K562 (cell line): ENCODE measurements at places on chromosomes 5 and 9.

DNA sequence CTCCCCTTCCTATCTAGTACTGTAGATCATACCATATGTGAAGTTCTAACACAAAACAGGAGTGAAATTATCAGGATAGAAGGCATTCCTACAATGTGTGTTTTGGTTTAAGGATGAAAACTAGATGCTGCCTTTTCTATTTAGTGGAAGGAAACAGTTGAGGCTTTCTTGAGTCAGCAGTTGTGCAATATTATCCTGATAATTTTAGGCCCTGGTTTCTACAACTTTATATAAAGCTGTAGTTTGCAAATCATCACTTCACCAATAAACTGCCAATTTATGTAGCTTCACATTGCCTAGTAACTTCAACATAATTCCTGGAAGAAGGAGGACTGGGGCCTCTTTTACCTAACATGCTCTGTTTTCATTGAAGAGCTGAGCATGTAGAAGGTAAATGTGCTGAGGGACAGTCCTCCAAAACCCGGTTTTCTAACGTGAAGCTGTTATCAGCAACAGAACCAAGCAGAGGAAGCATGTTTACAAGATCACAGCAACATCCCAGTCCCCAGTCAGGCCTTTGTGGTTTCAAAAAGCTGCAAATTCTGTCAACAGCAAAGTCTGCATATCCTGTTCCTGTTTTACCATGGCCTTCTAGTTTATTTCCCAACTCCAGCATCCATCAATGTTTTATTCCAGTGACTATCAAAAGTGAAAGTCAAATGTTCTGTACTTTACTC is 513.4 kb upstream of the MEF2C start:
- DNase-seq: peak; percentile 74

GRCh38 chr5:93892481-93892880 is 151.1 kb upstream of the POU5F2 start:
- no peak for DNase-seq

- DNase-seq: peak; percentile 49
These were observed 21.5 kb downstream of the SLC6A7 start for GRCh38 chr5:150211156-150212030.

GRCh38 chr5:163869581-163869980 is 364.2 kb downstream of the MAT2B start:
- DNase-seq: no peak

GRCh38 chr5:135232958-135233357 is 166.1 kb downstream of the MACROH2A1 start:
- no peak for DNase-seq

GRCh38 chr5:178333821-178334481 is 101.3 kb upstream of the PHYKPL start:
- no peak for DNase-seq

DNA sequence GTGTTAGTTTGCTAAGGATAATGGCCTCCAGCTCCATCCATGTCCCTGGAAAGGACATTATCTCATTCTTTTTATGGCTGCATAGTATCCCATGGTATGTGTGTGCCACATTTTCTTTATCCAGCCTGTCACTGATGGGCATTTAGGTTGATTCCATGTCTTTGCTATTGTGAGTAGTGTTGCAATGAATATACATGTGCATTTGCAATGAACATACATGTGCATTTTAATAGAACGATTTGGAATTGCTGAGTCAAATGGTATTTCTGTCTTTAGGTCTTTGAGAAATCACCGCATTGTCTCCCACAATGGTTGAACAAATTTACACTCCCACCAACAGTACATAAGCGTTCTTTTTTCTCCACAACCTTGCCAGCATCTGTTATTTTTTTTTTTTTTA is 37.7 kb downstream of the DRD1 start:
- DNase-seq: no peak

- DNase-seq: no peak
These were observed 186.7 kb downstream of the NTRK2 start for GRCh38 chr9:84856181-84856632.

GRCh38 chr9:93994545-93994944 is 39.4 kb upstream of the BARX1 start:
- no peak for DNase-seq

DNA sequence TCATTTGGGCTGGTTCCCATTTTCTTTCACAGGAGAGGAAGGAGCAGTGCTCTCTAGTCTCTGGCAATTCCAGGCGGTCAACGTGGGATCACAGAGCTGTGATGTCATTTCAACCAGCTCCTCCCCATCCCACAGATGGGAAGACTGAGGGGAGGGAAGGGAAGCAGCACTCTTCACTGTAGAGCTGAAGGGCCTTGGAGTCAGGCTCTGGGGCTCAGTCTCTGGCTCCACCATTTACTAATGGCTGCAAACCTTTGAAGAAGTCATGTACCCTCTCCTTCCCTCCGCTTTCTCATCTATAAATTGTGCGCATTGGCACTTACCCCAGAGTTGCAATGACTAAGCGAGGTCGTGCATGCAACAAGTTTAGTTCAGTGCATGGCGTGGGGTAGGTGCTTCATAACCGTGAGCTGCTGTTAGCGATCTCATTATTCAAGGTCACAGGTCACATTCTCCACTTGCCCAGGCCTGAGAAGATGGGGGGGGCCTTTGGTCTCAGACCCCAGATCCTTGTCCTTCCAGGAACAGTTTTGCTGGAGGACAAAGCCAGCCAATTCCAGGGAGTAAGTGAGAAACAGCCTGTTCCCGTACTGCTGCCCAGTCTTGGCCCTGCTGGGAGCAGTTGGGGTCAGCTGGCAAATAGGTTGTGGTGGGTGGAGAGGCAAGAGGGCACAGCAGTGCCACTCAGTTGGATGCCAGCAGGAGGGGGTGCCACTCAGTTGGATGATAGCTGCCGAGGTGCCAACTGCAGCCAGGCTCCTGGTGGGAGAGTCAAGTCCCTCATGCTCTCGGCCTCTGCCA is 136.7 kb downstream of the RGS3 start:
- no peak for DNase-seq

- no peak for DNase-seq
These were observed 136.9 kb downstream of the PCSK5 start for GRCh38 chr9:76027416-76027815.

GRCh38 chr5:114402206-114402605 is 40.3 kb downstream of the KCNN2 start:
- DNase-seq: no peak

DNA sequence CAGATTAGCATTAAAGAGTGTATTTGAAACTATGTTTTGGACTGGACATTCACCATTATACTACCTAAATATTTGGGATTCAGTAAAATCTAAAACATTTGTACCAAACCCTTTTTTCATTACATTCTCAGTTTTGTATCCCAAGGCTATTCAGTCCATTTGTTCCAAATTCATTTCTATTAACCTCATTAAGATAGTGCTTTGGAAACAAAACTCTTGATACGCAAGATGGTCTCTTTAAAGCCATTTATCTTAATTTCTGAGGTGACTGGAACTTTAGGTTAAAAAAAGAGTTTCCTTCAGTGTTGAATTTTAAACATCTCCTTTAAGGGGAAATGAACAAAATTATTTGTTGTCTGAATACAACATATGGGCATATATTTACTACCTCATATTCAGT is 702.5 kb upstream of the GRAMD2B start:
- no peak for DNase-seq

DNA sequence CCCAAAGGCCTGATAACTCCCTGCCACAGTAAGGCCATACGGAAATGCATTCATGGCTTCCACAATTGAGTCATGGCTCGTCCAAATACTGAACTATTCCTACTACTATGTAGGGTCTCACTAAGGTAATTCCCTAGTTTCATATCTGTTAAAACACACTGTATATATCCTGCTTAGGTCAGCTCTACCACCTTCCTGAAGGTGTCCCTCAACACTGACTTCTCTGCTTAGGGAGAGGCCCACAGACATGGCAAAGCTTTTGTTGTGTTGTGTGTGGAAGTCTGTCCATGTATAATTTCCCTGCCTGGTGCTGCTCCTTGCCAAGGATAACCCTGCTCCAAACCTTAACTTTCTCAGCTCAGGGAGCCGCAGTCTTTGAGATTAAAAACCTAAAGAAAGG is 60.4 kb downstream of the GIN1 start:
- DNase-seq: no peak

DNA sequence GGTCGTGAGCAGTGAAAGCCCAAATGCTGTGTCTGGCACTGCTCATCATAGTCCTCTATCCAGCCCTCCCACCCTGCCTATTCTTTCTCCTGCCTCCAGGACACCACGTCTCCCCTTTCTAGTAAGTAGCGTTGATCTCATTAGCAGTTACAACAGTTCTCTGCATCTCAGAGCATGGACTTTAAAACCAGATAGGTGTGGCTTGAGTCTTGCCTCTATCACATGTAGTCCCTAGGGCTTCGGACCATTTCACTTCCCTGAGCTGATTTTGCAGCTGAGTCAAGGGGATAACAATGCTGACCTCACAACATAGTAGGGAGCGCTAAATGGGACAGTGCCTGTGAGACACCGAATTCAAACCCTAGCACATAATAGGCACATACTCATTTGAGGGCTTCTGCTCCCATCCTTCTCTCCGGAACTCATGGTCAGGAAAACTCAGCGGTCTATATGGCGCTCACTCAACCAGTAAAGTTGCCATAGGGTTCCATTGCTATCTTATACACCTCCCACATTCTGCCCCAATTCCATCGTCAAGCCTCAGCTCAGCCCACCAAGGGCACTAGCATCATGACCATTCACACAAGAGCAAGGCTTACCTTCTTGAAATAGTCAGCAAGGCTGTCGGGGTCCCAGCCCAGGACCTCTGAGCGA is 515 bp downstream of the LCP2 start:
- DNase-seq: peak; percentile 48

DNA sequence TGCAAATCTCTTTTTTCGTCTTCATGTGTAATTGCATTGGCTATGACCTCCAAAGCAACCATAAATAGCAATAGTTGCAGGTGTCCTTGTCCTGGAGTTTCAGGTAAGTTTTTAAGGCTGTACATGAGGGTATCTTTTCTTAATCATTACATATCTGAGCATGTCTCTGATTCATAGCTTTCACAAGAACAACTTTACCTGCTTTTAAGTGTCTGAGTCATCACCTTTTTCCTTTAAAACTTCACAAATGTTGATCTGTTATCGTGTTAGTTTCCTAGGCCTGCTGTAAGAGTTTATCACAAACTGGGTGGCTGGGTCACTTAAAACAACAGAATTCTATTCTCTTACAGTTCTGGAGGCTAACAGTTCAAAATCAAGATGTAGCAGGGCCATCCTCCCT is 13.8 kb downstream of the GARNL3 start:
- no peak for DNase-seq

- DNase-seq: peak; percentile 45
These were observed 52.0 kb upstream of the DAPK1 start for GRCh38 chr9:87445646-87446045.

GRCh38 chr5:143882520-143882919 is 70.6 kb downstream of the HMHB1 start:
- DNase-seq: no peak

DNA sequence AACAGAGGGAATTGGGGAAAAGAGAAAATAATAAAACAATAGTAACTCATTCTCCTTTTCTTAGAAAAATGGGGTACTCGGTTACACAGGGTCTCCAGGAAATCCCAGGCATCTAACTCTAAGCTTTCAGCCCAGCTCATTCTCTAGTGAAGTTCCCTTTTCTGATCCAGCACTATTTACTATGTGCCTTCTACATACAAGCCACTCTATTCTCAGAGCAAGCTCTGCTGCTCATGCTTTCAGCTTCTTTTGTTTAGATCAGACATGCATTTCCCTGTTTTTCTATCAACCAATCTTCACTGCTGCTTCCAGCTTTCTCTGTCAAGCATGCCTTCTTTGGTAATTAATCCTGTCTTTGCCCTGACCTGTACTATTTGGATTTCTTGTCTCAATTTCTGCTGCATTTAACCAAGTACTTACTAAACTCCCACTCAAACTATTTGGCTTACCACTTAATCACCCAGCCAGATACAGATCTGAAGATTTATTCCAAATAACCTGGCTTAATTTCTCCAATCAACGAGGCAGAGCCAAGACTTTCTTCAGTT is 25.3 kb downstream of the OSMR start:
- no peak for DNase-seq

DNA sequence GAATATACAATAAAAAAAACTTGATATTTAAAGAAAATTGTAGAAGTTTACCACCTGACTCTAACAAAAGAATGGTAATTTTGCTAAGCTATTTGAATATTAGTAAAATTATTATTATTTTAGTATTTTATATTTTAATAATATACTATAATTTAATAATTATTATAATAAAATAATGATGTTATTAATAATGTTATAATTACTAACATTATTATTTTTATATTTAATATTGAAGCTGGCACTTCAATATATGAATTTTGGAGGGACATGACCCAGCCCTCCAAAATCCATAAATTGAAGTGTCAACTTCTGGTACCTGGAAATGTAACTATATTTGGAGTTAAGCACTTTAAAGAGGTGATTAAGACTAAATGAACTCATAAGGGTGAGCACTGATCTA is 486.1 kb upstream of the CDH9 start:
- no peak for DNase-seq

DNA sequence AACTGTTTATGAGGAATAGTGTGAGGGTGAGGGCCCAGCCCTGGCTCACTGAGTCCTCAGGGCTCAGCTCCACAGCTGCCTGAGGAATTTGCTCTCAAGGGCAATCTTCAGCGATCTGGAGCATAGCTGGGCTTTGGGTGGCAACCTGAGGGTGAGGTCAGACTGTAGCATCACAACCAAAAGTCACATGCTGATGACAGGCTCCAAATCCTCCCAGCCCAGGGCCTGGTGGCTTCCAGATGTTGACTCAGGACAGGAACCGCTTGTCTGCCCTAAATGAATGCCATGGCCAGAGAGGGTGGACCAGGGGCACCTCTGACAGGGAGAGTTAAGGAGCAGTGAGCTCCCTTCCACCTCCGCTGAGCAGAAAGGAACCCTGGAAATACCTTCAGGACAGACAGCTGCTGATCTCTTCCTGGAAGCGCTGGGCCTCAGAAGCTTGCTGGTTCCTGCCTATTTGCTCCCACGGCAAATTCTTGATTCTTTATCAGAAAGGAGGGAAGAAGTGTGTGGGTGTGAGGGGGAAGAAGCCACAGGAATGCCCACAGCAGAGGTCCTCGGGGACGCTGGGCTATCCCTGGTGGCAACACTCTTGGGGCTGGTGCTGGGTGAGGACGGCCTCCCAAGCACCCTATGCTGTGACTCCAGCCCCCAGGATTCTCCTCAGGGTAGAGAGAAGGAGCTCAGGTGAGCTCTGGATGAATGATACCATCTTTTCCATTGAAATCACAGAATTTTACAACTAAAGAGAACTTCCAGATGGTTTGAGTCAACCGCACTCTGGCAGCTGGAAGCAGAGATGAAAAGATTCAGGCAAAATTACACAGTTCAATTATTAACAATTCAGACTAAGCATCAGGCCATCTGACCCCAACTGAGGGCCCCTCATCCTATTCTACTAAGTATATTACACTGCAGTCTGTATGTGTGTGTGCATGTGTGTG is 13.8 kb upstream of the CTSL start:
- DNase-seq: peak; percentile 10

- DNase-seq: no peak
These were observed 236.9 kb downstream of the SAXO1 start for GRCh38 chr9:18795947-18796671.

GRCh38 chr5:139306628-139307379 is 13.3 kb downstream of the MATR3 start:
- no peak for DNase-seq

GRCh38 chr5:68419081-68419636 is 203.6 kb downstream of the PIK3R1 start:
- no peak for DNase-seq
